Upper lobe of left lung (tissue), 6 donors: ENCODE measurements at places on chromosomes 1 and 21. TPM values are rescaled to one million over a fixed set of nuclear protein-coding genes. Genes with fewer than 3 reads are reported as not detected.

- no peak for DNase-seq
- H3K4me3 ChIP-seq = no peak overlapping the region
- no peaks in the 10 kb centered on the region for H3K36me3 ChIP-seq
- H3K27ac ChIP-seq = no peak overlapping the region
- no peaks in the 10 kb centered on the region for H3K27me3 ChIP-seq
These were observed 28.3 kb upstream of the FBXO28 start for GRCh38 chr1:224085421-224086108.

Gene KRTAP7-1
- not detected for total RNA-seq

Gene GJA5
- 6.3 TPM for total RNA-seq

Gene SCAF4
- 24.1 TPM for total RNA-seq

DNA sequence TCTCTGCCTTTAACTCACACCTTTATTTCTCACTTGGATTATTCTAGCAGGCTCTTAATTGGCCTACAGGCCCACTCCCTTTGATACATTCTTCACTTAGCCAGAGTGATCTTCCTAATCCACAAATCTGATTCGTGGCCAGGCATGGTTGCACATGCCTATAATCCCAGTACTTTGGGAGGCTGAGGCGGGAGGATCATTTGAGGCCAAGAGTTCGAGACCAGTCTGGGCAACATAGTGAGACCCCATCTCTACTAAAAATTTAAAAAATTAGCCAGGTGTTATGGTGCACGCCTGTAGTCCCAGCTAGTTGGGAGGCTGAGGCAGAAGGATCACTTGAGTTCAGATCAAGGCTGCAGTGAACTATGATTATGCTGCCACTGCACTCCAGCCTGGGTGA is 2.1 kb downstream of the ZBTB17 start:
- no peak overlapping the region for H3K4me3 ChIP-seq
- H3K36me3 ChIP-seq = peaks cover 17% of the 10 kb centered on the region
- H3K27me3 ChIP-seq = no peaks in the 10 kb centered on the region
- no peak overlapping the region for H3K27ac ChIP-seq

Gene LYPD8
- not detected for total RNA-seq

DNA sequence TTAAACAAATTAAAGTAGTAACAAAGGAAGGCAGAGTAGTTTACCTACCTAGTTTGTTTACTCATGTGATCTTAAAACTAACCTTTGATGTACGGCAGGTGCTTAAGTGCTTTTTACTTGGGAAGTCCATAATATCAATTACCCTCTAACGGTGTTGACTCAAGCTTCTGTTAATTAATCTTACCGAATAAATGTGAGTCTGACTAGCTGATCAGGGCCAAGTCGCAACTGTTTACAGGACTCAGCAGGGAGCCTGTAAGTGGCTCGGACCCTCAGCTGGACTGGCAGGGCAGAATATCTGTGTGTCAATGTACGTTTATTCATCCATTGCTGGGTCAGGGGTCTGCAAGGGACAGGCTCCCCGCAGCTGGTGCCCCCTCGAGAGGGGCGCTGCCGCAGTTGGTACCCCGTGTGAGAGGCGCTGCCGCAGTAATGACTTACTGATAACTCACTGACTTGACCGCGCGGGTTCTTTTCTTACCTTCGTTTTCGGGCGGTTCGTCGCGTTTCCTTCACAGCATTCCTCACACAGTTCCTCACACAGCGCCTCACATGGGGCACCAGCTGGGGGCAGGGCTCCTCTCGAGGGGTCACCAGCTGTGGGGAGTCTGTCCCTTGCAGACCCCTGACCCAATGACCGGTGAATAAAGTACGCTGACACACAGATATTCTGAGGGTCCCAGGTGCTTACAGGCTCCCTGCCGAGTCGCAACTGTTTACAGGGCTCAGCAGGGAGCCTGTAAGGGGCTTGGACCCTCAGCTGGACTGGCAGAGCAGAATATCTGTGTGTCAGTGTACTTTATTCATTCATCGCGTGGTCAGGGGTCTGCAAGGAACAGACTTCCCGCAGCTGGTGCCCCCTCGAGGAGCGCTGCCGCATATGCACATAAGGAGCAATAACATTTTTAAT is 3.0 kb downstream of the FMO1 start:
- peak overlapping the region; percentile 56 for H3K4me3 ChIP-seq
- peaks cover 5% of the 10 kb centered on the region for H3K4me1 ChIP-seq
- no peaks in the 10 kb centered on the region for H3K36me3 ChIP-seq
- no peaks in the 10 kb centered on the region for H3K27me3 ChIP-seq
- peak overlapping the region; percentile 37 for H3K27ac ChIP-seq

GRCh38 chr1:36225283-36225899 is 1.1 kb downstream of the THRAP3 start:
- no peak for DNase-seq
- H3K36me3 ChIP-seq = peaks cover 3% of the 10 kb centered on the region
- peaks cover 29% of the 10 kb centered on the region for H3K4me1 ChIP-seq
- H3K4me3 ChIP-seq = peak overlapping the region; percentile 59
- peak overlapping the region; percentile 96 for H3K27ac ChIP-seq
- H3K27me3 ChIP-seq = no peaks in the 10 kb centered on the region

- no peaks in the 10 kb centered on the region for H3K27me3 ChIP-seq
- no peaks in the 10 kb centered on the region for H3K36me3 ChIP-seq
- DNase-seq = no peak
- H3K4me1 ChIP-seq = peaks cover 3% of the 10 kb centered on the region
- no peak overlapping the region for H3K4me3 ChIP-seq
- no peak overlapping the region for H3K27ac ChIP-seq
These were observed 147.4 kb upstream of the NRIP1 start for GRCh38 chr21:15212206-15212605.

GRCh38 chr1:55035904-55036303 is 3.4 kb upstream of the PCSK9 start:
- H3K27ac ChIP-seq = no peak overlapping the region
- H3K27me3 ChIP-seq = peaks cover 8% of the 10 kb centered on the region
- no peak overlapping the region for H3K4me3 ChIP-seq
- no peaks in the 10 kb centered on the region for H3K4me1 ChIP-seq

Gene SEC16B
- total RNA-seq = 6.8 TPM

- DNase-seq = no peak
- H3K36me3 ChIP-seq = no peaks in the 10 kb centered on the region
- no peak overlapping the region for H3K27ac ChIP-seq
- no peaks in the 10 kb centered on the region for H3K4me1 ChIP-seq
- H3K27me3 ChIP-seq = no peaks in the 10 kb centered on the region
- no peak overlapping the region for H3K4me3 ChIP-seq
These were observed 90.2 kb upstream of the TSPAN2 start for GRCh38 chr1:115179397-115180079.

DNA sequence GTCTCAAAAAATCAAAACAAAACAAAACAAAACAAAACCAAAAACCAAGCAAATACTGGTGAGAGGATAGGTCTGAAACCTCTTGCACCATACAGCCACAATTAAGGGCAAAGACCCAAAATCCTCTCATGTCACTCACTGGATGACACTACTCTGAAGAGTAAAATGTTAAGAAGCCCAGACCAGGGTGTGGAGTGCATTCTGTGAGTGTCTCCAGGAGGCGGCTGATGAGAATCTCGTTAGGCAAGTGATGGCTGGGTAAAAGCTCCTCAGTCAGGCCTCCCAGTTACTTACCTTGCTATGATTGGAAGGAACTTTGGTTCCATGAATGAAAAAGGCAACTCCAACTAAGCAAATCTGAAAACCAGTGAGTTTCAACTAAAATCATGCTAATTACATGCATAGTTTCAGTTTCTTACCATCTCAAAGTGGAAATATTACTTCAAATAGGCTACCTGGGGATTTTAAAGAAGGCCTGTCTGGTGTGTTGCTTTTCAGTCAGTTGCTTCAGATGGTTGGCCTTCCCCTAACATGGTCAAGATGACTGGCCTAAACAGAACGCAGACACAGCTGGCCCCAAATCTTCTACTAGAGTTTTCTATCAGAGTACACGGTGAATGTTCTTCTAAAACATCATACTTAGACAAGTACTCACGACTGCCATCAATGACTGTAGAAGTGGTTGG is 95.1 kb downstream of the KIAA0319L start:
- no peak overlapping the region for H3K27ac ChIP-seq
- DNase-seq = no peak
- H3K4me3 ChIP-seq = no peak overlapping the region

Gene CD48
- 12.4 TPM for total RNA-seq

DNA sequence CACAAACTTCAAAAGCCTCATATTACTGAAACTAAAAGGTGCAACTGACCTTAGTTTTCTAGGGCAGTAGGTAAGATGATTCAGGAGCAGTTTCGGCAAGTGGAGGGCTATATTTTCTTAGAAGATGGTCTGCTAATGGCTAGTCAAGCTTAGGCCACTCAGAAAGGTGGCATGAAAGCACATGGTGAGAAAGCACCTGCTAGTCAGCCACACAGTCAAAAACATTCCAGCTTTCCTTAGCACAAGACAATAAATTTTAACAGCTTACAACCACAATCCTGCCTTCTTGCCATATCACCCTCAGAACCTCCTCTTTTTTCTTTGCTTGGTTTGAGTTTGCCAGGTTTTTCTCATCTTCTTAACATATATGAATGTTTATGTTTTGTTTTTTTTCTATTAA is 81.1 kb upstream of the SLFNL1 start:
- no peaks in the 10 kb centered on the region for H3K36me3 ChIP-seq
- no peak overlapping the region for H3K4me3 ChIP-seq
- no peak for DNase-seq
- no peak overlapping the region for H3K27ac ChIP-seq
- H3K27me3 ChIP-seq = no peaks in the 10 kb centered on the region

Gene TNFRSF4
- 10.5 TPM for total RNA-seq

Gene CD1B
- total RNA-seq = not detected

Gene STUM
- total RNA-seq = 0.20 TPM

GRCh38 chr1:39899611-39900538 is 1.8 kb downstream of the MYCL start:
- H3K27ac ChIP-seq = no peak overlapping the region
- DNase-seq = no peak
- H3K36me3 ChIP-seq = no peaks in the 10 kb centered on the region
- H3K4me3 ChIP-seq = no peak overlapping the region
- H3K27me3 ChIP-seq = no peaks in the 10 kb centered on the region

DNA sequence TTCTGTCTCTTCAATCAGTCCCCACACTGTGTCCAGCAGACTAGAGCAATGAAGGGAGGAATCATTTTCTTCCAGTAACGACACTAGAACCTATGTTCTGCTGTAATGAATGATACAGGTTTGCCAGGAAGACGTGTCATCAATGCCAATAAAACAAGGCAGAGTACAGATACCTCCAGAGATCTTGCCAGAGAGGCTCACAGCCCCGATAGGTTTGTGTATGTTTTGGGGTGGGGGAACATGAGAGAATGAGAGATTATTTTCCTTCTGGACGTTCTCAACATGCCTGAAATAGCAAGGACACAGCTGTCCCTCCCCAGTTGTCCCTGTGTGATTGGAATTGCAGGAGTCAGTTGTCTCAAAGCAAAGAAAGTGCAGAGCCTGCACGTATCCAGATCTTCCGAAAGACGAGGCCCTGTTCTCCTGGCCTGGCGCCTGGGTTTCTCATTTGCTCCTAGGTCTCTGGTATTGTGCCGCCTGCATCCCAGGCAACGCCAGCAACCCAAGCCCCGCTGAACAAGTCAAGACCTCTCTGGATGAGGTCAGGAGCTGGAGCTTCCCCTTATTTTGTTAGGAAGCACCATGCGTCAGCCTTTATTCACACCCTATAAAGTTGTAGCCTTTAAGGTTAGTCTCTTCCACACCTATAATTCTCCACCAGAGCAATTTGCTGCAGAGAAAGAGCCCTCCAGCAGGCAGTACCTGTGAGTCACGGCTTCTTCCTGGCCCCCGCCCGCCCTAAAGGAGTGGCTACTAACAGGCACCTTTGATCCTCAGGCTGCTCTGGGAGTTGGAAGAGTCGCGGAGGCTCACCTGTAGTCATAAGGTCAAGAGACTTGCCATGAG is 130.5 kb downstream of the TOMM20 start:
- H3K27me3 ChIP-seq = no peaks in the 10 kb centered on the region
- no peak overlapping the region for H3K4me3 ChIP-seq
- no peaks in the 10 kb centered on the region for H3K36me3 ChIP-seq
- no peak for DNase-seq
